NCI-H2227 treated with DMSO at 0.1 percent for 48 hours (cell line): ENCODE measurements at places on chromosomes 7 and 10.

GRCh38 chr10:30056767-30057355, 2.5 kb downstream of the JCAD start:
- no peak for DNase-seq

GRCh38 chr7:148380596-148381419, 209.8 kb upstream of the C7orf33 start:
- no peak for DNase-seq

- no peak for DNase-seq
These were observed 64.6 kb downstream of the JAZF1 start for GRCh38 chr7:28116041-28116440.

DNA sequence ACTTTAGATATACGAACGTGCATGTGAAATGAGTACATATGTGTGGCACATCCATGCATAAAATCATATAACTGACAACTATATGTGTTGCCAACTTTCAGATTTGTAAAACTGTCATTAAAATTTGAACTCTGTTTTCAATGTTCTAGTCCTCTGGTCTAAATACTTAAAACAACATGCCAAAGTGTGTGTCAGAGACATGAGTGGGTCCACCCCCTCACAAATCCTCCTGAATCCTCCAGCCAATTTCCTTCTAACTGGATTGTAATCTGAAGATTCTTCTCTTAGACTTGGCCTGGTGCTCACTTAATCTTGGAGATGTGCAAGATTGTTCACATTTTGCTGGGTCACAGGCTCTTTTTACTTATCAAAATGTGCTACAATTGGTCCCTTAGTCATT, 184.1 kb downstream of the RELN start:
- DNase-seq, result no peak

GRCh38 chr7:43417455-43417854, 165.5 kb upstream of the STK17A start:
- DNase-seq, result no peak

GRCh38 chr7:109699661-109700060, 1130.0 kb downstream of the DNAJB9 start:
- DNase-seq, result no peak

- no peak for DNase-seq
These were observed 87.7 kb upstream of the EGR2 start for GRCh38 chr10:62903828-62904227.

DNA sequence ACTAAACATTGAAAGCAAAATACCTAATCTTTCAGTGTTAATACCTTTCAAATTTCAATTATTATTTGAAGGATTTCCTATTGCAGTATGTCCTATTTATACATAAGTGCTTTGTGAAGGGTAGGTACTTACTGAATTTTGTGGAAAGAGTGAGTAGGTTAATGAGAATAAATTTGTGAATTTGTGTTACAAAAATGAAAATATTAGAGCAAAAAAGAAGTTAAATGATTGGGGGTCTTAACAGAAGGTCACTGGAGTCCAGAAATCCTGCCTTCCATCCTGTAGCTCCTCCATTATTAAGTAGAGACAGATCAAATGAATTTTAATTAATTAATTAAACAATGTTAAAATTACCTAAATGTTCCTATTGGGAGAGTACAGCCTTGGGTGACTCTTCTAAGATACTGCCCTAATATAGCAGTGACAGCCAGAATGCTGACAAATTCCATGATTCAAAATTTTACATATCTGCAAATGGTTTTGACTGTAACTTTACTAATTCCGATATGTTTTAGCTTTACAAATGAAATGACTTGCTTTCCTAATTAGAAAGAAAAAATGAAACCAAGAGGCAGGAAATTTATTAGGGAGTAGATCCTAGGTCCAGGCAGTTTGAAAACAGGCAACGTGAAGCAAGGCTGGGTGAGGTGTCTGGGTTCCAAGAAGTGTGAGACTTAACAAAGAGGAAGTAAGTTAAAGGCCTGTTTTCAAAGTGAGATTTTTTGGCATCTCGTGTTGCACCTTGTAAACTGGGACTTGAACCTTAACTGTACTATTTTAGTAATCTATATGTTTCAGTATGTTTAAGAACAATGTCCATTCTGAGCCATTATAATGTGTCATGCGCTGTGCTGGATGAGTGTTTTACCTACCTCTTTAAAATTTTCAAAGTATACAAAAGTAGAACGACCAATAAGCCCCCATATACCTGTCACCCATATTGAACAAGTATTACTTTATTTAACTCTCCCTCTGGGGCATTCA, 1.5 kb downstream of the PIK3CG start:
- DNase-seq, result no peak

GRCh38 chr10:102799691-102800471, 37.3 kb downstream of the CYP17A1 start:
- DNase-seq, result no peak

DNA sequence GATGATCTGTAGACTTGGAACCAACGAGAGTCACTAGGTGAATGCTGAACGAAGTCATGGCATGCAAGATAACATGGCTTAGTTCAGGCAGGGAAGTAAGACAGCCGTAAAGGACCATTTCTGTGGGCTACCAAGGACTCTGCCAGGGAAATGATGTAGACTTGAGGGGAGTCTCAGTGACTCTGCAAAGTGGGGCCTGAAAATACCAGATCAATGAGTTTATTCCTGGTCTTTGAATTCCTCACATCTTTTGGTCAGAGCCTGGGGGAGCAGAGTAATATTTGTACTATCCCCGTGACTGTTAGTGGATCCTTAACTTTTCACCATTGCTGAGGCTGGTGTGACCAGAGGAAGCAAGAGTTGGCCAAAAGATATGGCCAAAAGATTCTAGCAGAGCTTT, 60.7 kb upstream of the INHBA start:
- no peak for DNase-seq

DNA sequence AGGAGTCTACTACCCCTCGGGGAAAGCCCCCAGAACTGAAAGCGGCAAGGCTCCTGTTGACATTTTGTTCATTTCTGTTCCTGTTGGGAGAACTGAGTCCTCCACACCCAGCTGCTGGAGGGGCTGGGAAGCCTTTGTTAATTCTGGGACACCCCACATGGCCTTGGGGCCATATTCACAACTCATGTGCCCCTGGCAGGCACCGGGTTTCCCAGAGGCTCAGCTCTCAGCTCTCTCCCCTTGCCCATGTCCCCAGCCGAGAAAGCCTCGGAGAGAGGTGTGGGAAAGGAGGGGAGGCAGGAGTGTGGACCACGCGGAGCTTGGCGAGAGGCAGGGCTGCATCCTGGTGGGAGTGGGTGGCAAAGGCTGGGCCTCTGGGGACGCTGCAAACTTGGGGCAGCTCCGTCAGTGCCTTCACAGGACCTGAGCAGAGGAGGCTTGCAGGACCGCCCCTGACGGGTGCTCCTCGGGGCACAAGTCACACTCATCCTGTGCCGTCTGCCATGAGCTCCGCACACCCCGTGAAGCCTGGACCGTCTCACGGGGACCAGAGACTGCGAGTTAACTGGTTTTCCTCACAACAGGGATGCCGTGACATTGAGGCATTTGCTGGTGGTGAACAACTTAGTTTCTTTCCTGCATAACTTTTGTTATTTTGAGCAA, 140.9 kb downstream of the DNAJB6 start:
- DNase-seq, result no peak

GRCh38 chr10:1189166-1190051, 133.2 kb downstream of the WDR37 start:
- no peak for DNase-seq

- no peak for DNase-seq
These were observed 12.5 kb upstream of the TNS3 start for GRCh38 chr7:47594406-47594805.
